ENCODE measurements at places on chromosomes 2 and 18. TPM values are rescaled to one million over a fixed set of nuclear protein-coding genes. Genes with fewer than 3 reads are reported as not detected.

DNAJC5G gene
- not detected for polyA plus RNA-seq

GRCh38 chr2:16430846-16431245 is 234.8 kb downstream of the CYRIA start:
- DNase-seq, result no peak

- DNase-seq, result peak; percentile 72
Measured at GRCh38 chr2:223053484-223054192, 1.6 kb downstream of the KCNE4 start.

DNA sequence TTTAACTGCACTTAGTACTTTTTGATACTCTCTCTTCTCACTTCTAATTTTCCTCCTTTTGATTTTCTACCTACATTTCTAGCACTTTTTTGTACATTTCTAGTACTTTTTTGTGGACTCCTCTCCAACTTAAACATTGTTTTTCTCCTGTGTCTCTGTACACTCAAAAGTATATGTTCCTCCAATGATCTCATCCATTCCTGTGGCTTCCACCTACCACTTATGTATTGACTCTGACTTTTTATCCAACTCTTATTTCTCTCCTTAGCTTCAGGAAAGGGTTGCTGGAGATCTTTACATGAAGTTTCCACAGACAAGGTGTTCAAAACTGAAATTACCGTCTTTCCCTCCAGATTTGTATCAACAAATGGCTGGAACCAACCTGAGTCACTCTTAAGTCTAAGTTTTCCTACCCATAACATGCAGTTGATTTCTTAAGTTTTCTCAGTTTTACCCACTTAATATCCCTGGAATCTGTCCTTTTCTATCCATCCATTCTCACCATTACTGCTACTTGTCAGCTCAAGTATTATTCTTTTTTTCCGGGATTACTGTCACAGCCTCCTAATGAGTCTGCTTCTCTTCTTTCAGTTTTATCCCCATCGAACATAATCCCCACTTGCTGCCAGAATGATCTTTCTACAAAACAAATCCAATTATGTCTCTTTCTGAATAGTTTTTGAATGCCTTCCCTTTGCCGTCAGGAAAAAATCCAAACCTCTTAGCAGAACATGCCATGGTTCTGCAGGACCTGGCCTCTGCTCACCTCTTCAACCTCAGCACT is 22.6 kb upstream of the PELI1 start:
- no peak for DNase-seq

DNA sequence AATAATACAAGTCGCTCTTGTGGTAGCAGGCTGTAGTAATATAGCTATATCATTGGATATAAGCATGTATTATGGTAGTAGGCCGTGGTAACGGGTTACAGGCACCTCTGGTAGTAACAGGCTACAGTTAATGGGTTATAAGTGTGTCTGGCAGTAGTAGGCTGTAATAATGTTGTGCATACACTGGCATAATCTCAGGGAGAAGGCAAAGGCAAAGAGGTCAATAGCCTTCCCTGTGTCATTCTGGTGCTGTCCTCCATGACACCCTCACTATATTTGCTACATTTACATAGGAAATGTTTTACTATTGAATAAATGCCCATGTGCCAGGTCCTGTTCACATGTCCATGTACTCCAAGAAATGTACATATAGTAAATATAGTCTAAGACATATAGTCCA is 12.8 kb upstream of the TNP1 start:
- no peak for DNase-seq

PLGLB1 gene
- polyA plus RNA-seq, result 4.1 TPM

GRCh38 chr18:42268798-42269197 is 313.8 kb downstream of the PIK3C3 start:
- no peak for DNase-seq

All from muscle of leg (tissue), 16 donors.